Hematopoietic multipotent progenitor cell treated with erythropoietin and hydrocortisone succinate and interleukin-3 and kit ligand, for 6 days (in vitro differentiated cells): ENCODE measurements at places on chromosomes 5 and 9.

DNA sequence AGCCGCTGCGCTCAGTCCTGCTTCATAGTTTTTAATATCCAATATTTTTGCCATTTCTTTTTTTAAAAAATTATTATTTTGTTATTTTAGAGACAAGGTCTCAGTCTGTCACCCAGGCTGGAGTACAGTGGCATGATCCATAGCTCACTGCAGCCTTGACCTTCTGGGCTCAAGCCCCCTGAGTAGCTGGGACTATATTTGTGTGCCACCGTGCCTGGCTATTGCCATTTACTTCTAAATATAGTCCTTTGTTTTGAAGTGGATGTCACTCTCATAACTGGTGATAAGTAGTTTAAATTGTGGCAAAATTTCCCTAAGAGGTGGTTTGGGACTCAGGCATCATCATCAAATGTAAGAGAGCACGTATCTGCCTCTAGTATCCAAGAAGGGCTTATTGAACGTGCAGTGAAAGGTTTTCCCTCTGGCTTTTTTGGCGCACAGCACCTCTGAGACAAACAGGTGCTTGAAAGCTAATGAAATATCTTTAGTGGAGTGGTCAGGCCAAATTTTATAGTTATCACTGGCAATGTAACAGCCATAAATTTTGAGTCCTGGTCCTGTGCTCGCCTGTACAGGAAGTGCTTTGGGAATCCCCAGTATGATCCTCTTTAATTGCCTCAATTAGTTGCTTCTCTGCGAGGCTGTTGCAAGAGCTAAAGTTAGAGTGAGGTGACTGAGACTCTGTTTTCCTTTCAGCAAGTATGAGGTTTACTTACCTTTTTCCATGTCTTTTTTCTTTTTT is 14.8 kb downstream of the STXBP1 start:
- DNase-seq = no peak

DNA sequence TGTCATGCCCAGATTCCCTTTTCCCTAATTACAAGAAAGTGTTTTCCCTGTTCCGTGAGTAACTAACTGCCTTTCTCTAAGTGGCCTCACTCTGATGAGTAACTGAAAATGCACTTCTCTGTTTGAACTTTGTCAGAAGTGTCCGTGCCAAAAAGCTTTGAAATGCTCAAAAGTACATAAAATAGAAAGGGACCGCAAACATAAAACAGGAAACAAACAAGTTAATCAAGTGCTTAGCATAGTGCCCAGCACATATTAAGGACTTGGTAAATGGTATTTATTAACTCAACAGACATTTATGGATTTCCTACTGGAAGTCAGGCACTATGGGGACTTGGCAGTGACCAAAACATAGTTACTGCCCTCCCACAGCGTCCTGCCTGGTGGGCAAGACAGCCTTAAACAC is 22.3 kb downstream of the AQP3 start:
- no peak for DNase-seq

GRCh38 chr5:133882846-133883245 is 85.6 kb downstream of the C5orf15 start:
- no peak for DNase-seq

DNA sequence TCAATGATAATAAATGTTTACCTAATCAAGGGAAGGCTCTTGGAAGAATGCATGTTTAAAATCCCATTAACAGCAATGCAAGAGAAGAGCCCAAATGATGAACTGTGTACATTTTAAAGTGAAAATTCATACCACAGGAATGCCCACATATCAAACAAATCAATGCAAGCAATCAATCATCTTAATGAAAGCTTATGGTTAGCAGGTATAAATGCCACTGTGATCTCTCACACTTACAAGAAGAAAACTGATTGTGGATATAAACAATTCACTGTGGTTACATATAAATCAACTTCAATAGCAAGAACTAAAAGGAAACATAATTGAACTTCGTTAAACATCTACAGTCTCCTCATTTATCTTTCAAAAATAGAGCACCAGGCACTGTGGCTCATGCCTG is 161.0 kb upstream of the RORB start:
- no peak for DNase-seq

DNA sequence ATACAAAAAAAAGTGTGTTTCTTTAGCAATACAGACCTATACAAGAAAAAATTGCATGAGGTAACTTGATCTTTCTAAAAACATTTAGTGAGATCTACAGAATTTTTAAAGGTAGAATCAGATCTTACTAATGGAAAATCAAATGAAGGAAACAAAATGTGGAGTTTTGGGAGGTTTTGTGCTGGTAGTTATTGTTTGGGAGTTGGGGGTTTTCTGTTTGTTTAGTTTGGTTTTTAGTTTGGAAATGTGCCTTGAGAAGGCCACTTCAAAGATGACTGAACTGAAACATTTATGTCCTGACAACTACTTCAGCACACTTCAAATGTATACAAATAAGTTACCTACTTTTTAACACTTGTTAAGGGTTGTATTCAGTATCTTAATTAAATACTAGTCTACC is 280.1 kb downstream of the NR2F1-AS1 start:
- no peak for DNase-seq

DNA sequence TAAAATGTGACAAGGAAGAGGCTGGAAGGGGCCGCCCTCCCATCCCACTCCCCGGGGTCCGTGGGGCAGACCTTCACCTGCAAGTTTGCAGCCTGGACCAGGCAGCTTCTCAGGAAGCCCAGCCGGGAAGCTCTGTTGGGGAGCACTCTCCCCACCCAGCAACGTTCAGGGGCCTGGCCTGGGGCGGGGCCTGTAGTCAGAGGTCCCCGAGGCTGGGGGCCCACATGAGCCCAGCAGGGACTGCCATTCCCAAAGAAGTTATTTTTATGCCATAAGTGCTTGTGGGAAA is 32.7 kb upstream of the NOTCH1 start:
- no peak for DNase-seq

- DNase-seq = no peak
Observed at GRCh38 chr9:93464876-93465275, 11.5 kb upstream of the FAM120AOS start.

- peak; percentile 35 for DNase-seq
Observed at GRCh38 chr9:77808751-77809081, 160.6 kb upstream of the GNA14 start.

- no peak for DNase-seq
Observed at GRCh38 chr5:68334553-68334886, 119.0 kb downstream of the PIK3R1 start.

DNA sequence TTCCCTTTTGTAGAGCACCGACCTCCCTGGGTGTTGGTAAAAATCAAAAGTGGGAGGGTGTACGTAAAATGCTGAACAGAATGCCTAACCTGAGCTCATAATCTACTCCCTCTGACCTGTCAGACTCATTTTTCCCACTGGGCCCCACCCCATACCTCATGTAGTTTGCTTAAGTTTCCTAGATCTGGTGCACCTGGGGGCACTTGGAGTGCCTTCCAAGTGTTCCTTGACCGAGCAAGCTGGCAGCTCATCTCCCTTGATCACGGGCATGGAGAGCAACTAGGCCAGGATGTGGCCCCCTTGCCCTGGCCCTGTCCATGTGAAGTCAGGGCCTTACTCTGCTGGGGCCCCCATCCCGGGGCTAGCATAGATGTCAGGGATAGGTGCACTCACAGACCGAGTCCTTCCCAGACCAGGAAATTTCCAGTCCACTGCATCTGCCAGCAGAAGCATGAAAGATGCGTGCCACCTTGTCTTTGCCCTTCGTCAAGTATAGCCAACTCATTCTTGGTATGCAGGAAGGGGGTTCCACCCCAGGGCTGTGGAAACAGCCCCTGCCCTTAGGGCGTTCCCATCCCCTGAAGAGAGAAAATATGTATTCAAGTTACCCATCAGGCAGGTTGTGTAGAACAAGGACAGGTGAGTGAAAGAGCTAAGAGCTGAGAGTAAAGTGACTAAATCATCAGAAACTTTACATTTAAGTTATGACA is 41.9 kb downstream of the SLC22A5 start:
- peak; percentile 43 for DNase-seq

DNA sequence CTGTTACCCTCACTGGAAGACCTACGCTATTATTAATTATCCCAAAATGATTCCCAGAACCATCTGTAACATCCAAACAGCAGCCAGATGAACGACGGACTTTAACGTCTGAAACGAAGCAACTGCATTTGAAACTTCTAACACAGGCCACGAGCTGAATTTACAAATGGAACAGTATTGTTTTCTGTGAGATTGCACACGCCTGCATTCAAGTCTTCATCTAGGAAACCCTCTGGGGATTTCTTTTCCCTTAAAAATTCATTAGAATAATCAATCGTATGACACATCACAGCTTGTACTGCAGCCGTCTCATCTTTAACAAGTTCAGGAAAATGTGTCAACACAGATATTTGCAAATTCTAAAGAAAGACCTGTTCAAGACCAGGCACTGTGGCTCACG is 80.2 kb downstream of the MYO10 start:
- DNase-seq = no peak

- peak; percentile 64 for DNase-seq
Observed at GRCh38 chr9:4866239-4866969, 73.7 kb downstream of the RCL1 start.

DNA sequence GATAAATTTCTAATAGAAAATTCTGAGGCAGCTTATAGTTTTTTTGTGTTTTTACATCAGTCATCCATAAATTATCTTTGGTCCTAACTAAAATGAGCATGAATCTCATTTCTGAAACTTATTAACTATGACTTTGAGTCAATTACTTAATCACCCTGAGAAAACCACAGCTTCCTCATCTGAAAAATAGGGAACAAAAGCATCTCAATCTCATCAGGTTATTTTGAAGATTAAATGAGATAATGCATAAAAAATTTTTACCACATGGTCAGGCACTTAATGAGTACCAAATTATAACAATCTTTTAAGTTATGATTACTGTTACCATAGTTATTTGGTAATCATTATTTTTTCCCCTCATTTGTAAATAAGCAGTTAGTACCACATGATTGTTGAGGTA is 279.1 kb downstream of the MAST4 start:
- DNase-seq = peak; percentile 60

DNA sequence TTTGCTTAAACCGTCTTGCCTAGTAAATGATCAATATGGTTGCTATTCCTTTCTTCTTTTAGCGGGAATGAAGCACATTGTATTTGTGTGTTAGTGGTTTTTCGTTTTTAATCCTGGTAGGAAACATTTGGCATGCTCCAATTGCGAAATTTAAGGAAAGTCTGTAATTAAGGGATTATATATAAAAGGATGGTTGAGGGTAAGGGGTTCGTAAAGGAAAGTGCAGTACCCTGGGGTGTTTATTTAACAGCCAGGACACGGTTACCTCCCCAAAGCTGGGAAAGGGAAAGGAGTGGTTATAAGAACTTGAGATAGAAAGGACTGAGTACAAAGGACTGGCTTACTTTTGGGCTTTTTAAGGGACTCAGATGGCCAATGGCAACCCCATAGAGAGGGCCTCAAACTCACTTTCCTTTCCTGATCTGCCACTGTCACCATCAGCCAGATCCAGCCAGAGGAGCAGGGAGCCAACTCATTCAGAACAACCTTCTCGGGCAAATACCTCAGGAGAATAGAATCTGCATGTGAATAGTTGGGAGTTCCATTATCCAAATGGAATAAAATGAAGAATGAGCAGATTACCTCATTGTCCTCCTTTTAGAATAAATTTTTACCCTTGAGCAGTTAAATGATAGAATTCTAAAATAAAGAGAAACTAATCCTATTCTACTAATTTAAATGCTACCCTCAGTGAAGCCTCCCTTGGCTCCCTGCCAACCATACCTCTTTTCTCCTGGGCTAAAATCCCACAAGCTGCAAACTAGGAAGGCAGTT is 117.7 kb downstream of the SNCAIP start:
- no peak for DNase-seq

GRCh38 chr5:160229190-160229742 is at the start of gene FABP6:
TSS of gene FABP6 (plus strand) at chr5:160229506. CDS start at chr5:160229558, 52 bp downstream.
- no peak for DNase-seq

DNA sequence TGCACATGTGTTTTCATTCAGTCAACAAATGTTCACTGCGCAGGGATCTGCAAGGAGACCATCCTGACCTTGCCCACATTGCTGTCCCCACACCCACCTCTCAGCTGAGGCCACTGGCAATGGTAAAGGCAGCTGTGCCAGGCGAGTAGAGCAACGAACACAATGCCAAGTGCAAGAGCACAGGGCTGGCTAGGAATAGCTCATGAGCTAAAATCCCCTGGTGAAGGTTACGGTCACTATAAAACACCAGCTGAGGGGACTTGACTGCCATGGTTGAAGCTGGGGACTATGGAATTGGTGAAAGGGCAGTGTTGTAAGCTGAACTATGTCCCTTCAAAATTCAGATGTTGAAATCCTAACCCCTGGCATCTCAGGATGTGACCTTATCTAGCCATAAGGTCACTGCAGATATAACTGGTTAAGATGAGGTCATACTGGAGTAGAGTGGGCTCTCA is 96.1 kb downstream of the OTULIN start:
- DNase-seq = no peak

- no peak for DNase-seq
Observed at GRCh38 chr9:113857875-113858274, 18.2 kb upstream of the ZNF618 start.

- no peak for DNase-seq
Observed at GRCh38 chr9:126587187-126588185, 26.2 kb upstream of the LMX1B start.

GRCh38 chr5:37198842-37199241 is 50.3 kb downstream of the CPLANE1 start:
- no peak for DNase-seq

DNA sequence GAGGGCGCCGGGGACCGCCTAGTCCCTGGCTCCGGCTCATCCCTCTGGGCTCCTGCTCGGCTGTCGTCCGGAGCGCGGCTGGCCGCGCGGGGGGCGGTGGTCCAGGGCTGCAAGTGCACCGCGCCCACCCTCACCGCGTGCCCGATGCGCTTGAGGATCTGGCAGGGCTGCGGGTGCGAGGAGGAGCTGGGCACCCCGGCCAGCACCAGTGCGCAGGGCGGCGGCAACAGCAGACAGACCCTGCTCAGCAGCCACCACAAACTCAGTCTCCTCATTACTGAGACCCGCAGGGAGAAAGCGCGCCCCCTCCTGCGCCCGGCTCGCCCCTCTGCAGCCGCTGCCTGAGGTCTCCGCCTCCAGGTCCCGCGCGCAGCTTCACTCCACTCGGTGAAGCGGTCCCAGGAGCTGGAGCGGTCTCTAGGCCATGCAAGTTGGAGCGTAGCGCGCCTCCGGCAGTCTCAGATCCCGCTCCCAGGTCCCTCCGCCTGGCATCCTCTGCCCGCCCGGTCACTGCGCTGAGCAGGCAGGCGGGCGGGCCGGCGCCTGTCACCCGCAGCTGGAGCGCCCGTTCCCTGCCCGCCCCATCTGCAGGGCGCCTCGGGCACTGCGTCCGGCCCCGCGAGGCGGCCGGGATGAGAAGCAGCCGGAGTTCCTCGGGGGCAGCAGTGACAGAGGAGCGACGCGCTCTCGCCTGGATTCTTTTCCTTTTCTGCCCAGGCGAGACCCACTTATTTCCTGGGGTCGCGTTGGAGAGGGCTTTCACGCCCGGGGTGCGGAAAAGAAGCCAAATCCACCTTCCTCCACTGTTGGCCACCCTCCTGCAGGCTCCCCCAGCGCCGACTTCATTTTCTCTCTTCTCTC is 512 bp downstream of the GRIN3A start:
- peak; percentile 29 for DNase-seq

- DNase-seq = no peak
Observed at GRCh38 chr9:134629061-134629585, 12.5 kb upstream of the COL5A1 start.
